ENCODE measurements at places on chromosomes 3 and 15.

DNA sequence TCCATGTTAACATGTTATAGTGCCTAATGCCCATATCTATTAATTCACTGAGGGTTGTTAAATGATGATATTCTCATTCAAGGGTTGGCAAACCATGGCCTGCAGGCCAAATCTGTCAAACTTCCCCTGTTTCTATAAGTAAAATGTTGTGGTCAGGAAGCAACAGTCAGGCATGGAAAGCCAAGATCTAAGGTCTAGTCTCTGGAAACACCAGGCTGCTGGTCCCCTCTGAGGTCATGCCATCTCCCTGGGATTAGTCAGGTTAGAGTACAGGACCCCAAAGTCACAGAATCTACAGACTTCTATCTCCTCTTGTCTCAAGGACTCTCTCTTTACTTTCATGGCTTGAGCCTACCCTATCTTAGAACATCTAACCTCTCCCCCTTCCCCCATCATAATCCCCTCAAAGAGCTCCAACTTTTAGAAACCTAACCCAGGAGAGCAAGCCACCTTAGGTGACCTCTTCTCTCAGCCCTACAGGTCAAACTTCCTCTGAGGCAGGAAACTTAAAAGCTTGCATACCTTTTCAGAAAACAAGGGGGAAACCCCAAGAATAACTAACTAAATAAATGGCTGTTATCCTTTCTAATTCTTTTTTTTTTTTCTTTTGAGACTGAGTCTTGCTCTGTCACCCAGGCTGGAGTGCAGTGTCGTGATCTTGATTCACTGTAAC is 15.3 kb upstream of the HERC1 start:
- DNase-seq = no peak

DNA sequence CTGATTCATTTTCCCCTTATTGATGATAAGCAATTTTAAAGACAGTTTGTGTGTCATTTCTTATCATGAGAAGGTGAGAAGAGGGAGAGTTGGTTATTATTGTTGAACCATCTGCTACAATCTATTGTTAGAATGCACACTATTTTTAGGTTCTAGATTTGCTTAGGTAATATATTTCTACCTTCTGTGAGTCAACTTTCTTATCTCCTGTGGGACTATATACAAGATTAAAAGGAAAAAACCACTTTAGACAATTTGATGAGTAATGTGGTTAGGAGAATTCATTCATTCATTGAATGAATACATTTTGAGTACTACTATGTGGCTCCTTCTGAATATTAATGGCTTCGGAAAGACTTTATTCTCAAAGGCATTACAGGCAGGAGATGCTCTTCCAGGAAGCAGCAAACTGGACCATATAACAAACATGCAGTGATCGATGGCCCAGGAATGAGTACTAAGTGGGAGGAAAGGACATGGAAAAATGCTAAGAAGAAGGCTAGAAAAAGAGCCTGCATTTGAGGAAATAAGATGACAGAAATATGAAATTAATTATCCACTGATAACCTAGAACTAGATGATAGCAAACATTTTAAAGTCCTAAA is 22.4 kb downstream of the SPTSSB start:
- no peak for DNase-seq

- no peak for DNase-seq
Observed at GRCh38 chr3:117630885-117631284, 921.3 kb downstream of the TUSC7 start.

GRCh38 chr3:126127452-126127851 is 43.5 kb upstream of the SLC41A3 start:
- no peak for DNase-seq

GRCh38 chr3:148400754-148401153 is 296.9 kb upstream of the AGTR1 start:
- no peak for DNase-seq

DNA sequence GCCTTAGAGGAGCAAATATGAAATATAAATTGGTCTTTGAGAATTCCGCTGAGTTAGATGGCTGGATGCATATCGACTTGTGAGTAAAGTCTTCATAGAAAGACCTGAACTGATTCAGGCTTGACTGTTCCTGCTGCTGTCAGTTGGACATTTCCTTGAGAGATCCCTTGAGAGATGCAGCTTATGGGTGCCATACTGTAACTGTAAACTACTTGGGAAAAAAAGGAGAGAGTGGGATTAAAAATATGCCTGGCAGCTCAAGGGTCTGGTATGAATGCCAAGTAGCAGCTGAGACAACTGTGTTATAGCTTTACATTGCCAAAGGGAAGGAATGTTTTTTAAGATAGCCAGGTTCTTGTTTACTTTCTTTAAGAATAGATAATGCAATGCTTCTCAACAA is 926.6 kb downstream of the EPHA3 start:
- no peak for DNase-seq

- no peak for DNase-seq
Observed at GRCh38 chr3:150050510-150050909, 79.8 kb upstream of the PFN2 start.

DNA sequence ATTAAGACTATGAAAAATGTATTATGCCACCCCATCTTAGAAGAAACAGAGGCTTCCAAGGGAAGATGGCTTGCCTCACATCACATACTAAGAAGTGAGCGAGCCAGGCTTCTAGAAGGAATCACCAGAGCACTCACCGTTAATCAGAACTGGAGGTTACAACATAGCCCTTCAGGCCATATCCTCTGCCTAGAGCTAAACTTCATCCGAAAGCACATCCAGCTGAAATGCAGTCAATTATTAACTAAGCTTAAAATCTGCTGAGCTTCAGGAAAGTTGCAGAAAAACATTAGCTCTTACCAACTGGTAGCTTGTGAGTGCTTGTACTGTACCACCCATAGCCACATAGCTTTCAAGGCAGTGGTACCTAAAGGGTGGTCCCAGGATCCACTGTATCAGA is 483.2 kb downstream of the TBL1XR1 start:
- DNase-seq = no peak

GRCh38 chr3:107366766-107367165 is 10.5 kb upstream of the CCDC54 start:
- no peak for DNase-seq

DNA sequence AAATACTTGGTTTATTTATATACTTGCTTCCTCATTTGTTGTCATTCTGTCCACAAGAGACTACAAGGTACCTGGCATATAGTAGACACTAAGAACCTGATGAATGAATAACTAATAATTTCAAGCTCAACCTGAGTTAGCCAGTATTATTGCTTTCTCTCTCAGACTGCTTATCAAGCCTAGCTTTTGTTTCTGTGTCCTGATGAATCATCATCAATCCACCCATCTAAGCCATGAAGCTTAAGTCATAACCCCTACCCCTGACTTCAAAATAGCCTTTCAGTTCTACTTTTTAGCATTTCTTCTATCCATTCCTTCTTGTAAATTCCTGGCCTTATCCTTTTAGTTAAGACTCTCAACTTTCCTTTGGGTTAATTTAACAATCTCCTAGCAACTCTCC is 420.8 kb downstream of the EPHA6 start:
- DNase-seq = no peak

DNA sequence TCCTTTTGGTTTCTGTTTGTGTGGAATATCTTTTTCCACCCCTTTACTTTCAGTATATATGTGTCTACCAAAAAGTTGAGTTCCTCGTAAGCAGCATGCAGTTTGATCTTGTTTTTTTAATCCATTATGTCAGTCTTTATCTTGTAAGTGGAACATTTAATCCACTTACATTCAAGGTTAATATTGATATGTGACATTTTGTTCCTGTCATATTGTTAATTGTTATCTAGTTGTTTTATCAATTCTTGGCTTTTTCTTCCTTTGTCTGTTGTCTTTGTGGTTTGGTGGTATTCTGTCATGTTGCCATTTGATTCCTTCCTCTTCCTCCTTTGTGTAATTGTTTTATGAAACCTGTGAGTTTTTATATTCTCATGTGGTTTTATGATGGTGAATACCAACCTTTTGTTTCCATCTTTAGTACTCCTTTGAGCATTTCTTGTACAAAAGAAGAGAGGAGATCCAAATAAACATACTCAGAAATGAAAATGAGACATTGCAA is 43.4 kb upstream of the XCR1 start:
- no peak for DNase-seq
